NCI-H2171 treated with DMSO at 0.1 percent for 48 hours (cell line): ENCODE measurements at places on chromosomes 4 and X.
A peak's percentile ranks its signal among the peaks of the same experiment; 100 is the strongest.

DNA sequence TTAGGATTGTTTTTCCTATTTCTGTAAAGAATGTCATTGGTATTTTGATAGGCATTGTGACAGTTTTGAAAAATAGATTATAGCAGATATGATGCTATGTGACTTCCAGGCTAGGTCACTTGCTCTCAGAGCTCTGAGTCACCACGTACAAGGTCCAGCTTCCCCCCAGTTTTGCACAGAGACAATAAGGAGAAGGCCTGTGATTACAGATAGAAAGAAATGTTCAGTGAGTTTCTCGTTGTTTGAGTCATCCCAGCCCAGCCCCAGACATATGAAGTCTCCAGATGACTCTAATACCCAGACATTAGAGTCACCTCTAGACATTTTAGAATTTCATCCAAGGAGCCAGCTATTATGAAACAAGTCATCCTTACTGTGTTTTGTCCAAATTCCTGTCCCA lies 57.2 kb downstream of the MFAP3L start:
- no peak for DNase-seq

- DNase-seq = no peak
These were observed 460.8 kb downstream of the SLITRK2 start for GRCh38 chrX:146278381-146278780.

DNA sequence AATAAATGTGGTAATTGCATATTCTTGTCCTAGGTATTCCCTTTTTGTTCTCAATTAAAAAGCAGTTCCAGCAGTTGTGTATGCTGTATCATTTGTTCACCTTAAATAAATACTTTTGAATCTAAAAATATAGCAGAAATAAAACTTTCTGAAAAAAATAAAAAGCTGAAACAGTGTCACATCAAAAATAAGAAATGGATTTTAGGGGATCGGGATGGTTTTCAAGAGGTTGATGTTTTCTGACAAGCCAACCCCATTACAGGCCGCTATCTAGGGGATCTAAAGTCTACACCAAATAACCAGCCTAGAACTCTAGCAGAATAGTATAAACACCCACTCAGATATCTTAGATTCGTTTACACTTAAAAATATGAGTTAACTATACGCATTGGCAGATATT lies 95.4 kb upstream of the MAML3 start:
- peak; percentile 12 for DNase-seq

DNA sequence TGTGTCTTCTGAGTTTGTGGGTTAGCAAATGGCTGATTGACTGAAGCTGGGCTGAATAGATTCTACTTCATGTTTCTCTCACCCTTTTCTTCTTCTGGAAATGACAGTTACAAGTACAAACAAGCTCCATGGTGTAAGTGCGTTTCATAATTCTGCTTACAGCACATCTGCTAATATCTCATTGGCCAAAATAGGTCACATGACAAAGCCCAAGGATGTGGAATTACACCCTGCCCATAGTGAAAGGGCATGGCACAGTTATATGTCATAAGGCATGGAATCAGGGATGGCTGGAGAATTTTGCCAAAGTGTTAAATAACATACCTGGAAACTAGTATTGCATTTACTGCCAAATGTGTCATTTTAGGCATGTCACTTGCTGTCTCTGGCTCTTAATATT lies 327.2 kb downstream of the NKX6-1 start:
- DNase-seq = no peak

- peak; percentile 74 for DNase-seq
These were observed 19.2 kb downstream of the PNMA6E start for GRCh38 chrX:153381684-153382532.

DNA sequence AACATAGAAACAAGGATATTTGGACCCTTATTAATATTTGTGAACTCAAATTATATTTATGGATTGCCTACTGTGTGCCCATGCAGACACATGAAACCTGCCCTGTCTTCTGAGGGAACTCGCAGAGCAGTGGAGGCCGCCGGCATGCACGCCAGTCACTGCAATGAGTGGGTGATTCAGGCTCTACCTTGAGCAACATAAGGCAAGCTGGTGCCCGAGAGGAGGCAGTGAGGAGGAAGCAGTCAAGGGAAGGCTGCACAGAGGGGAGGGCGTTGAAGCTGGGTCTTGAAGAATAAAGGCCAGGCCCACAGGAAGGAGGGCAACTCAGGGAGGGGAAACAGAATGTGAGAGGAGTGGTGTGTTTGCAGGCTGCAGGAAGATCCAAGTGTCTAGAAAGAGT lies 52.8 kb downstream of the PPEF2 start:
- DNase-seq = no peak

GRCh38 chr4:56668267-56668666 lies 12.8 kb downstream of the HOPX start:
- peak; percentile 5 for DNase-seq

- DNase-seq = no peak
These were observed 446.3 kb downstream of the MID1IP1 start for GRCh38 chrX:39247536-39247935.

DNA sequence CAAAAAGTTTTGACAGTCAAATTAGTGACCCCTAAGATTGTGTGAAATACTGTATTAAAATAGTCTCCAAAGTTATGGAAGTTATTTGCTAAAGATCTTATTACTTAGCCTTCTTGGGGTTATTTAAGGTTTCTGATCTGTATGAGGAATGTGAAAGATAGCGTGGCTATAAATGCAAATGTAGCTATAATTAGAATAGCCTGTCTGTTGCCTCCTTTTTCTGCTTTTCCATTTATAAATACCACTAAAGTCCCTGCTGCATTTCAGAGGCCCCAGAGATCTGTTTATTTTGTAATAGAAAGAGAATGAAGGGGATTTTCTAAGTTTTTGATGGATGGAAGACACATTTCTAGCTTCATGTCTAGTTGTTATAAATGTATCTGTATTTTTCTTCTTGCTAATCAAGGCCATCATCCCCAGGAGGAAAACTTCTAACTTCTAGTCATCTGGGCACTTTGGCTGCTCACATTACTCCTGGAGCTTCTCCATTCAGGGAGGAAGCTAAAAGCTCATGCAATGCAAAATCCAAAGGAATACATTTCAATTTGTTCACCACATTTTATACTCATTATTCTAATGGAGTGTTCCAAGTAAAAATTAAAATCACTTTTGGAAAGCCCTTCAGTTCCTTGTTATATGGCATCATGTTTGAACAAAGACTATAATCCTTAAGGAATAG lies 73.9 kb downstream of the INTS12 start:
- DNase-seq = no peak

- no peak for DNase-seq
These were observed 65.6 kb downstream of the ASB9 start for GRCh38 chrX:15204130-15204751.

- no peak for DNase-seq
These were observed 489.1 kb upstream of the INTU start for GRCh38 chr4:127143460-127144195.

DNA sequence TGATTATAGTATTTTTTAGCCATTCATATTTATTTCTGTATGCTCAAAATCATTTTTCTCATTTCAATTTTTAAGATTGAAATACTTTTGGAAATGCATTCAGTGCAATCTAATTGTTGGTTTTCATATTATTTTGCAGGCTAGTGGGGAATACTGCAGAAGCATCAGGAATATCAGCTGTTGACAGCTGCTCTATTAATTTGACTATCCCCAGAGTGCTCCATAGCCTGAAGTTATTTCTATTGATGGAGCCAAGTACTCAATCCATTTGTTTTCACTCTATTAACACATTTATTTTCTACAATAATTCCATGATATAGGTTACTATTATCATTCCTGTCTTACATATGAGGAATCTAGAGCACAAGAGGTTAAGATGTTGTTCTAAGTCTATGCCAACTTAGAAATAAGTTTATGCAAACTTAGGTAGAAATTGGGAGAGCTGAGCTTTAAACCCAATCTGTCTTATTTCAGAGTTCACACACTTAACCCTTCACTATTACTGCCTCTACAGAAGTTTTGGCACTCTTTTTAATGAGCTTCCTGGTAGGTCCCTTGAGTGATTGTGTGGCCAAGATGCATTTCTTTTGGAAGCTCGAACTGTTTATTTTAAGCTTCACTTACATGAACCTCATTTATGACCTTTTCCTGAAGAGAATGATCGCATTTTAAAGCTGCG lies 65.6 kb upstream of the PCDH18 start:
- no peak for DNase-seq

- DNase-seq = no peak
These were observed 39.4 kb upstream of the PPARGC1A start for GRCh38 chr4:23929248-23929647.

DNA sequence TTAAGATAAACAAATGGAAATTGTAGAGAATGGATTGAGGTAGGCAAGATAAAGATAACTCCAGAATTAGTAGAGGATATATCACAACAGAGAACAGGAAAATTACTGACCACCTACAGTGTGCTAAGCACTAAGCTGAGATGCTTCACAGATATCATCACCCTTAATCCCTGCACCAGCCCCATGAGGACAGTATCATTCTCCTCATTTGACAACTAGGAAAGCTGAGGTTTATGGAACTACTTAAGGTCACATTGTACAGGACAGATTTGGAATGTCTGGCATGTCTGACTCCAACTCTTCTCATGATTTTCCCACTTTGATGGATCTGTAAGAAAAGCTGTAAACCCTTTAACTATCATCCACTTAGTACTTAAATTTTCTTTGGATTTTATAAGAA lies 95.5 kb downstream of the CASK start:
- DNase-seq = no peak

- DNase-seq = no peak
These were observed 41.8 kb downstream of the ADRA2C start for GRCh38 chr4:3807822-3808496.

- DNase-seq = no peak
These were observed 2.5 kb downstream of the P2RY8 start for GRCh38 chrX:1534301-1535168.

DNA sequence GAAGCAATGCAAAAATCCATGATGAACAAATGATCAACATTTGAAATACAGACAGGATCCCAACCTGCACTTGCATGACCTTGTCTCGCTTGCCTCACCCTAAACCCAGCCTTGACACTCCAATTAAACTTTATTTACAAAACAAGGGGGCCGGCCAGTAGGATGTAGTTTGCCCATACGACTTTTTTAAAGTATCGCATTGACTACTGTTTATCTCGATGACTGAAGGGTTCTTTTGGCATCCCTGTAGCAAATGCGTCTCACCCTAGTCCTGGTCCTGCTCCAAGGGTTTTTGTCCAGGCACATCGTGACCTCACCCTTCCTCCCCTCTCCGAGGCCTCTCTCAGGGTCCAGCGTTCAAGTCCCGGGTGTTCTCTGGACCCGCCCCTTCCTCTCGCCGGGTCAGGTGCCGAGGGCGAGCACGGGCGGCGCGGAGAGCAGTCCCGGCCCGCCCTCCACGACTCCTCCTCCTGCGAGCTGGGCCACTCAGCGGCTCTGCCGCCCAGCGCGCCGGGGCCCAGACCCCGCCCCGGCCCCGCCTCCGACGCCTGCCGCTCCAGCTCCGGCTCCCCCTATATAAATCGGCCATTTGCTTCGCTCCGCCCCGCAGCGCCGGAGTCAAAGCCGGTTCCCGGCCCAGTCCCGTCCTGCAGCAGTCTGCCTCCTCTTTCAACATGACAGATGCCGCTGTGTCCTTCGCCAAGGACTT lies at the start of gene SLC25A5:
TSS of gene SLC25A5 (plus strand) at position 603 of the 709 bp plus-strand sequence. CDS start at position 675, 72 bp downstream.
- peak; percentile 74 for DNase-seq

DNA sequence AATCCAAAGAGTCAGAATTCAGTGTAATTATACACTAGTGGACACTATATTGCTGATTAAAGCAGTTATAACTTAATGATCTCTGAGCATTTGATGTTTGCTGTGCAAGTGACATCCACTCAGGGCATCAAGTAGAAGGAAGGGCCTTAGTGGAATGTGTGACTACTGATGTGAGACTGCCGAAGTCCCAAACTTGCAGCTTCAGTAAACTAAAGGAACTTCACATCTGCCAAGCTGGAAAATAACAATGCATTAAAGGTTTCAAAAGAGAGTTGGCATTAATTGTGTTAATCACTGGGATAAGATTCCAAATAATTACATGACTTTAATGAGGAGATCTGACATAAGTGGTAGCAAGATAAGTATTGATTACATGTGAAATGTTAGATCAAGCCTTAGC lies 52.5 kb upstream of the SLC25A4 start:
- no peak for DNase-seq

DNA sequence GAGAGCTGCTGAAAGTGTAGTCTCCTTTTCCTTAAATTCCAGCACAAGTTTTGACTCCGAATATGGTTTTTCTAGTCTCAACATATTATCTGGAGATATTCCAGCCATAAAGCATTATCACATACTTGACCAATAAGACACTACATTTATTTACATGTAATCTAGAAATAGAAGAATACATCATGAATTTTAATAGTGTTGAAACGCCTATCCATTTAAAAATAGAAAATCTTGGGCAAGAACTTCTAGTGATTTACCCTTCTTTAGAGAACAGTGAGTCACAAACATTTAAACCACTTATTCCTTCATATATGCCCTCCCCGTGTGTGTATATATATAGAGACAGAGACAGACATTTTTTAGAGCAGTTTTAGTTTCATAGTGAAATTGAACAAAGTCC lies 161.5 kb downstream of the SOWAHB start:
- no peak for DNase-seq

DNA sequence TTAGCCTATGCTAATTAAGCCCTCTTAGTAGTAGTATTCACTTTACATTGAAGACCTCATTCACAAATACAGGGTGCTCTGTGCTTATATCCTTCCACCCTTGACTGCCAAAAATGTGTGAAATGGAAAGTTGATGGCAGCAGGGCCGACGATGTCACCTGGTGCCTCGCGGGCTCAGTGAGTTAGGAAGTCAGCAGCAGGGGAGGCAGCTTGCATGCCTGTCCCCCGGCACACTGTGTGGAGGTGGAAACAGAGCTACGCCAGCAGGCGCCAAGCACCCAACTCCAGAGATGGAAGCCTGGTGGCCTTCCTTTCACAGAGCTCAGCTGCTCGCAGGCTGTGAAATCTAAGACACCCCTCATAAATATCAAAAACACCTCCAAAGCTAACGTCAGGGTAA lies 8.4 kb downstream of the MSL3 start:
- DNase-seq = no peak

GRCh38 chr4:179372746-179373145 lies 1930.5 kb upstream of the AGA start:
- DNase-seq = no peak

DNA sequence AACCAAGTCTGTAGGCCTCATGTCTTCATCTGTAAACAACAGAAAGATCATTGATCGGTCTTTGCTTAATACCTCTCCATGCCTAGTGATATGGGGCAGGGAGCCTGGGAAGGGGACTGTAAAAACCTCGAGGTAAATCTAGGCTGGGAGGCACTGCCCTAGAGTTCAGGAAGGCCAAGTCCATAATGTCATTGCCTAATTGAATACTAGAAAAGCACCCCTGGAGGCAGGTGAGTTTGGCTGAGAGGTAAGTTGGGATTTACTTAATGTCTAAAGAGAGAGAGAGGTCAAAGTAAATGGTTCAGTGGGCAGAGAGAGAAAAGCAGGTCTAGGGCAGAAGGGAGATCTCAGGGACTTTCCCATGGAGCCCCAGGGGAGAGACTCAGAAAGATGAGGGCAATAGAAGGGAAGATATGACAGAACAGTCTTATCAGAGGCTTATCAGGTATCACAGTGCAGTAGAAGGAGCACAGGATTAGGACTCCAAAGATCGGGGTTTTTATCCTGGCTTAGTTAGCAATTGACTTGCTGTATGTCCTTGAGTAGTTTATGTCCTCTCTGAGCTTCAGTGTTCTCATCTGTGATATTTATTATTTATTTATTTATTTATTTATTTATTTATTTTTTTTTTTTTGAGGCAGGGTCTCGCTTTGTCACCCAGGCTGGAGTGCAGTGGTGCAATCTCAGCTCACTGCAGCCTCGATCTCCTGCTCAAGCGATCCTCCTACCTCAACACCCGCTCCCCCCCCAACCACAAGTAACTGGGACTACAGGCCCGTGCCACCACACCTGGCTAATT lies 85.2 kb downstream of the SLC16A2 start:
- no peak for DNase-seq
